Prostate gland (tissue), 2 donors: ENCODE measurements at places on chromosomes 5 and 9.

DNA sequence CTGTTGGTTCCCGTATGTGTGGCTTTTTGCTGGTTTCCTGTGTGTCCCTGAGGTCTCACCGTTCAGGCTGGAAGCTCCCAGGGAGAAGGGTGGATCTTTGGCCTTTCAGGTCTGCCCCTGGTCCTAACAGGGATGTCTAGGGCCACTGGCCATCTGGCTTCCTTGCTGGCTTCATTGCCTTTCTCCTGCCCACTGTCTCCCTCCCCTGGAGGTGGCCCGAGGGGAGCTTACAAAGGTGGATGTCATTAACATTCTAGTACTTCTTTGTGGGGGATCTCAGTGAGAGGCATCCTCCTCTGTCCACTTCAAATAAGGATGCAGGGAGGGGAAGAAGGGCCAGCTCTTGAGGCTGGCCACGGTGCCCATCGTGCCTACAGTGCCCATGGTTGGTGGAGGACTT lies 35.2 kb downstream of the HMCN2 start:
- no peak for DNase-seq

DNA sequence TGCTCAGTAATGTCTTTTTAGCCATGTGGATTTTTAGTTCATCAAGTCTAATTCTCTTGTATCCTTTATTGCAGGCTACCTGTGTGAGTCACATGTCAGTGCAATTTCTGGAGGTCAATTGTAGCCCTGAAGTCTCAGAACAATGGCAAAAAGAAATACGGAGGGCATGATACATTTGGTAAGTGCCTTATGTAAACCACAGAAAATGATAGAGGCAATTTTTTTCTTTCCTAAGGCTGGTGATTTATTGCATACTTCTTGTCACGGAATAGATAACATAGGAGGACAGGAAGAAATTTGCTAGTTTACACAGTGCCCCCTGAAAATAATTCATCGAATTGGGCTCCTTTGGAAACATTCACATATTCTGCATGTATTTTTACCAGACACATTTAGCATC lies 235.9 kb downstream of the DMRTA1 start:
- no peak for DNase-seq

DNA sequence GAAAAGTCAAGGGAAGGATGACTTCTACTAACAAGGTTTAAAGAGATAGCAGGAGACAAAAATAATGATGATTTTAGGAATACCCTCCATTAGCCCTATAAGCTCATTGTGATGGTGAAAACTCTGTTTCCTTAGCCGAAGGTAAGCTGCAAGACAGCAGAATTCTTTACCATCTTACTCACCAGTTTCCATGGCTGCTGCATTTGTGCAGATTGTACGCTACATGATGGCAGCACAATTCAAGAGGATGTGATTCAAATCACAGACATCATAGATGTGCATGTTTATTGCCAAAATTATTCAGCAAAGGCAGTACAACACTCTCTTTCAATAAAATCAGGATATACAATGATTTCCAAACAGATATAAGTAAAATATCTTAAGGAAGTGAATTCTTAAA lies 175.6 kb downstream of the SPATA31D1 start:
- DNase-seq, result no peak

GRCh38 chr5:74640954-74641734 lies 616 bp upstream of the ENC1 start:
- DNase-seq, result peak; percentile 72

- DNase-seq, result no peak
Observed at GRCh38 chr9:99049228-99049627, 55.7 kb upstream of the TGFBR1 start.

- no peak for DNase-seq
Observed at GRCh38 chr5:169048181-169049125, 252.5 kb downstream of the SLIT3 start.

DNA sequence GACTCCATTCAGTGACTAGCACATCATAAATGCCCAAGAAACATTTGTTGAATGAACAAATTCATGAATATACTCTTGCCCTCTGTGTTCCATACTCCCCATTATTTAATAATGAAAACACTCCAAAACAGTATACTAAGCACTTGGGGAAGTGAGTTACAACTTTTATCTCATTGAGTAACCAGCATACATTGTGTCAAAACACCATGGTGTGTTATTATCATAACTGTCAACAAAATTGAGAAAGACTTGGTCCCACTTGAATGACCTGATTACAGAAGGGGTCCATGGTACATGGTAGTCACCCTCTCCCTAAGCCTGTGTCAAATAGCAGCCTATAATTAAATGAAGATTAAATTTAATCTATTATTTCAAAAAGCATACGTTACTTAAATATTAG lies 16.2 kb downstream of the ANKH start:
- DNase-seq, result no peak

DNA sequence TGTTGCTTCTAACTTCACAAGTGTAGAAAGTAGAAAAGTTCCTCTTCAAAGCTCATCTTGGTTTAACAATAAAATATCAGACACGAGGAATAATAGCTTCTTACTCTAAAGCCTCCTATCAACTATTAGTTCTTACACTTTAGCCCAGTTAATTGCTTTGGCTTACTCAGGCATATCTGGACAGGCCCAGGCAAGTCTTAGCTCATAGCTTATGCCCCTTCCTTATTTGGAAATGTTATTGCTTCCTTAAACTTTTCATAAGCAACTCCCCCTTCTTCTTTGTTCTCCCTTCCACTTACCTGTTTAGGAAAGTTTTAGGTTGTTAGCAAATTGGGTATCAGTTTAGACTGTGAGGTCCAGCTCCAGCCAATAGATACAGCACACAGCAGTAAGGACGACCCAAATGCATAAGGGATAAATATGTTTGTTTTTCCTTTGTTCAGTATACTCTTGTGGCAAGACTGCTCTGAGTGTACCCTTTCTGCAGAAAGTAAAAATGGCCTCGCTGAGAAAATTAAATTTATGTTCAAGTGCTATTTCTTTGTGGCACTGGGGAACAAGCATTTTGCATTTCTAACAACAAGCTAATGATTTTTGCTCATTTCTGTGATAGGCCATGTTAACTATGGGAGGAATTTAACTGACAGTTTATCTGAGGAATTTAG lies 162.1 kb downstream of the SMC2 start:
- no peak for DNase-seq

DNA sequence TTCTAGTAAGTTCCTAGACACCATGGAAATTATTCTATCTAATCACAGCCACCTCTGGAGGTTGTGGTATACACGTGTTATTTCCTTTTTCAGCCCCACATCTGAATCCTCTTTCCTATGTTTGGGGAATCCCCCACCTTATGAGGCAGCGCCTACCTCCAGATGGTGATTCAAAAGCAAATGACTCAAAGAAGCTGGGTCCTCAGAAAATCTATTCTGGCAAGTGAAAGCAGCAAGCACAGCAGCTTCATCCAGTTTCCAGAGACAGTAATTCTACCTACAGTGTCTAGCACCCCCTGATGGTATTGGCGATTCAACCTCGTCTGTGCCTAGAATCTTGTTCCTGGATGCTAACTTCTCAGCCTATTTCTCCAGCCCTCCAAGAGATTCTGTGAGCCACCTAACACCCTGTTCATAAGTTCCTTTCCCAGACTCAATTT lies 43.0 kb downstream of the STRBP start:
- peak; percentile 32 for DNase-seq
